ENCODE measurements at places on chromosomes 5 and 9. TPM values are rescaled to one million over a fixed set of nuclear protein-coding genes. Genes with fewer than 3 reads are reported as not detected.

The PCDHB12 gene
- 2.5 TPM for total RNA-seq

DNA sequence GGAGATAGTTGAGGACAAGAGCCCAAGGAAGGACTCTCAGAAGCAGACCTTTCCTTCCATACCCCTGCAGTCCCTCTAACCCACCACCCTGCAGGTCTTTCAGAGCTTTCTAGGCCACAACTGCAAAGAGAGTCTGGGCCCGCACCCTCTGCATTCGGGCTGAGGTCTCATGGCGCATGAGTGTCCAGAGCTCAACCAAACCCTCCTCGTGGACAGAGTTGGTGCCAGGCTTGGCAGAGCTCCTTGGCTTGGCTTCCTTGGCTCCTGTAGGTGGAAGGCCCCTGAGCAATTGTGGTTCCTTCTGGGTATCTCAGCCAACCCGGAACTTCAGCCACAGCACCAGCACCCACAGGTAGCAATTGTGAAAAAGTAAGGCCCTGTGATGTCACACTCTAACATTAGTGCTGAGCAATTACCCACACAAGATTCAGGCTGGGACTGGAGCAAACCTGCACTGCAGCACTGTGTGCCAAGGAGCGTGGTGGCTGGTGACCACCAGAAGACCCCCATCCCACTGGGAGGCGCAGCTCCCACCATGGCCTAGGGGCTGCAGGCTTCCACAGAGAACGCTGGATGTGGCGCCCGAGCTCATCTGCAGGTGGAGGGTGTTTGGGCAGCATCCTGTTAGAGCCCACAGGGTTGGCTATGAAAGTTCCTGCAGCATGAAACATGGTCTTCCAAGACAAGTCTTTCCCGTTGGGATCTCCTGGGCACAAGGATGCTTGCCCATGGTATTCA, 38.8 kb downstream of the FOXI1 start:
- DNase-seq, result no peak

DNA sequence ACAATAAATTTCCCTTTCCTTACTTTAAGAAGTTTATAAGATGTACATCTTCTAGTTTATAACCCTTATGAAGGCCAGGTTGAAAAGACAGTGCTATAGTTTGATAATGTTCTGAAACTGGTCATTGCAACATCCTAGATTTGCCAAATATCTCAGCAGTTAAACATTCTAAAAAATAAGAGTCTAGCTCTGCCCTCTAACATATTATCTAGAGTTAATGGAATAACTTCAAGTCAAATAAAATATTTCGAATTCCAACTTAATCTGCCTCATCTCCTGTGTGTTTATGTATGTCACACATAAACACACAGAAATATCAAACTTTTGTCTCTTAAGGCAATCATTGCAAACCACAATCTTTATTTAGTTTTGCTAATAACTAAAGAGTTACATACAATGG, 796.6 kb downstream of the TLE1 start:
- DNase-seq, result no peak

DNA sequence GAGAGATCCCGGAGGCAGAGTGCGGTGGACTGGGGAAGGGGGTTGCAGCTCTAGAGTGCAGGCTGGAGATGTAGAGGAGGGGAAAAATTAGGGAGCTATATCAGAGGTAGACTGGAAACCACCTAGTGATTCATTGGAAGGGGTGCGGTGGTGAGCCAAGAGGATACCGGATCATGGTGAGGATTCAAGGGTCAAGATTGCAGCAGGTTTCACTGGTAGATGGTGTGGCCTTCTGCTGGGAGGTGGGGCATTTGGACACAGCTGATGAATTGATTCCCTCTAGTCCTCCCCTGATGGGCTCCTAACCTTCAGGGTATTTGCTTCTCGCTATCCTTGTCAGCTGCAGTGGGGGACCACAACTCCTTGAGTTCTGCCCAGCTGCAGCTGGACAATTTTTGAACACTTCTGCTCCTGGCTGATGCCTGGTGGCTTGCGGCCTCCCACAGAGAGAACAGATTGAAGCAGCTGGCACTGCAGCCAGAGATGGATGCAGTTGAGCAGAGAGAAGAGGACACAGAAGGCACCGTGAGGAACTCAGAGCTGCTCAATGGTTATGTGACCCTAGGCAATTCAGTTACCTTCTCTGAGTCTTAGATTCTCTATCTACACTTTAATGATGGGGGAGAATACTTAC, 134.4 kb upstream of the ABCA1 start:
- no peak for DNase-seq
